ENCODE measurements at places on chromosomes 2 and 18.
A peak's percentile ranks its signal among the peaks of the same experiment; 100 is the strongest.

- peak; percentile 34 for DNase-seq
Measured at GRCh38 chr18:39846265-39846664, 2108.8 kb upstream of the PIK3C3 start.

GRCh38 chr2:120470041-120470965 is 124.4 kb downstream of the INHBB start:
- peak; percentile 99 for DNase-seq

- DNase-seq: no peak
Measured at GRCh38 chr2:208129744-208130711, at the start of gene CRYGC. TSS of gene CRYGC (minus strand) at chr2:208129828. CDS start at chr2:208129792, 36 bp downstream.

GRCh38 chr2:204261846-204262245 is 283.4 kb upstream of the PARD3B start:
- DNase-seq: no peak

- no peak for DNase-seq
Measured at GRCh38 chr2:47504174-47504810, 101.3 kb downstream of the MSH2 start.

DNA sequence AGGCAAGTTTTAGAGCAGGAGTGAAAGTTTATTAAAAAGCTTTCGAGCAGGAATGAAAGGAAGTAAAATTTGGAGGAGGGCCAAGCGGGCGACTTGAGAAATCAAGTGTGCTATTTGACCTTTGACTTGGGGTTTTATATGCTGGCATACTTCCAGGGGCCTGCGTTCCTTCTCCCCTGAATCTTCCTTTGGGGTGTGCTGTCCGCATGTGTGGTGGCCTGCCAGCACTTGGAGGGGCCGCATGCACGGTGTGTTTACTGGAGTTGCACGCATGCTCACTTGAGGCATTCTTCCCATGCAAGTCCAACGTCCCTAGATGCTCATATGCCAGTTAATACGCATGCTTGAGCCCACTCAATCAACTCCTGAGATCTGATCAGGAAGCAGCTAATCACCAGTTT is 78.3 kb upstream of the MAP4K4 start:
- peak; percentile 13 for DNase-seq

DNA sequence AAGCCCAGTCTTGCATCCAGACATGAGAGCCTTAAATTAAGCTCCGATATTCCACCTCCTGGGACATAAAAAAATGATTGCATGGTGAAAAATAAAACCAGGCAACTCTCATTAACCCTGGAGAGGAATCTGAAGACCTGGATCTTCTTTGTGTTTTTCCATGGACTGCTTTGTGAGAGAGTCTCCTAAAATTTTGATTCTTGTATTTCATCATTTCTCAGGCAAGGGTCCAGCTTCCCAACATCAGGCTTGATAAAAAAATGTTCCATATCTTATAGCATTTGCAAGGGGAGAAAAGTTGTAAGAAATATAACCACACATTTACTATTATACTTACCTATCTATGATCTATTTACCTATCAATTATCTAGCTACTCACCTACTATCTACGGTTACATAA is 327.5 kb upstream of the SPHKAP start:
- no peak for DNase-seq

- no peak for DNase-seq
Measured at GRCh38 chr2:149314687-149315086, 15.7 kb upstream of the LYPD6 start.

GRCh38 chr2:66929632-66930338 is 467.3 kb upstream of the ETAA1 start:
- peak; percentile 85 for DNase-seq

- peak; percentile 52 for DNase-seq
Measured at GRCh38 chr2:150410809-150411208, 76.7 kb downstream of the RND3 start.

GRCh38 chr18:61676773-61677434 is 215.9 kb downstream of the RNF152 start:
- DNase-seq: peak; percentile 55

DNA sequence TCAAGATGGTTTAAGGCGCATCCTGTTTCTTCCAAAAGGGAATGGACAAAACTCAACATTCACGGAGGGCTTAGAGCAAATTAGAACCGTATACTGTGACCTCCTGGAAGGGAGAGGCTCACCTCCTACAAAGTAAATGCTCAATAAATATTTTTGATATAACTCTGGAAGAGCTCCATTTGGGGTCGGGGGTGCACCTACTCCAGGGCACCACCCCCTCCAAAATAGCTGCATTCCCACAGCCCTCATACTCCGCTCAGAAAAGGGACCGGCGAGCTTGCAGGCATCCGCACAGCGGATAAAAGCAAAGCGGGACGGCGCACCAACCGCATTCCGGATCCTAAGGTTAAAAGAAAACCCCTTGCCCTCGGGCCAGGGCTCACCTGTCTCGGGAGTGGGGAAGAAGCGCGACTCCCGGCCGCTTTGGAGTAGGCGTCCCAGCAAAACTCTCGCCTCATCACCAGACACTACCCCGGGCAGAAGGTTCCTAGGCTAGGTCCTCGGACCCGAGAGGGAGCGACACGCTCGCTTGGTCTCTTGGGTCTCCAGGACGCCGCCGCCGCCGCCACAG is 378 bp downstream of the WDPCP start:
- DNase-seq: peak; percentile 28

GRCh38 chr2:1835581-1836201 is 91.4 kb upstream of the PXDN start:
- no peak for DNase-seq

GRCh38 chr2:118371515-118371914 is 283.2 kb downstream of the INSIG2 start:
- peak; percentile 51 for DNase-seq

DNA sequence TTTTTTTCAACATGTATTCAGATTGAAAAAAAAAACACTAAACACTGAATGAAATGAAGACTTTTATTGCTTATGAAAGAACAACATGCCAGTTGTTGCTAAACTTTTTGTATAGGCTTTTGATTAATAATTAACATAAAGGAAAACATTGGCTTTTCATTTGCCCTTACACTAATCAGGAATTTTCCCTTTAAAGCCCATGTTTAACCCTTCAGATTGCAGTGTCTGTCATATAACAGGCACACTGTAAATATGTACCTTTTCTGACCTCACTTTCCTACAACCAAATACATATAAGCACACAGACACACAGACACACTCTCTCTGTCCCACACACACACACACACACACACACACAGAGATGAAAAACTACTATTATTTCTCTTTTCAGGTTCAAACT is 84.4 kb downstream of the MAP2 start:
- no peak for DNase-seq

DNA sequence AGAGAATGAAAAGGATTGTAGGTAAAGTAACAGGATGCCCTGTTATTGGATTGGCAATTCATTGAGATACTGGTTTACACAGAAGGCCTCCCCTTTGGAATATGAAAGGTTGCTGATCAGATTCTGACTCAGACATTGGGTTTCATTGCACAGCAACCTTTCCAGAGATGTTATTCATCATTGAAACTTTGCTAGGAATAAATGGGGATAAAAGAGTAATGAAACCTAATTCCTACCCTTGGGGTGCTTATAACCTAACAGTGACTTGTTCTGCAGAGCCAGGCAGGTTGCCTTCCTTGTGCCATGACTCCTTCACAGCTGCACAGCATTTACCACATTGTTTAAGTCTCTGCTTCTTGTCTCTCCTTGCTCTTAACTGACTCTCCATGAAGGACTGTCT is 5.0 kb downstream of the NAB1 start:
- peak; percentile 31 for DNase-seq

- DNase-seq: no peak
Measured at GRCh38 chr18:1438967-1439366, 534.3 kb downstream of the ADCYAP1 start.

GRCh38 chr2:191230174-191230573 is 15.0 kb upstream of the MYO1B start:
- DNase-seq: peak; percentile 80

DNA sequence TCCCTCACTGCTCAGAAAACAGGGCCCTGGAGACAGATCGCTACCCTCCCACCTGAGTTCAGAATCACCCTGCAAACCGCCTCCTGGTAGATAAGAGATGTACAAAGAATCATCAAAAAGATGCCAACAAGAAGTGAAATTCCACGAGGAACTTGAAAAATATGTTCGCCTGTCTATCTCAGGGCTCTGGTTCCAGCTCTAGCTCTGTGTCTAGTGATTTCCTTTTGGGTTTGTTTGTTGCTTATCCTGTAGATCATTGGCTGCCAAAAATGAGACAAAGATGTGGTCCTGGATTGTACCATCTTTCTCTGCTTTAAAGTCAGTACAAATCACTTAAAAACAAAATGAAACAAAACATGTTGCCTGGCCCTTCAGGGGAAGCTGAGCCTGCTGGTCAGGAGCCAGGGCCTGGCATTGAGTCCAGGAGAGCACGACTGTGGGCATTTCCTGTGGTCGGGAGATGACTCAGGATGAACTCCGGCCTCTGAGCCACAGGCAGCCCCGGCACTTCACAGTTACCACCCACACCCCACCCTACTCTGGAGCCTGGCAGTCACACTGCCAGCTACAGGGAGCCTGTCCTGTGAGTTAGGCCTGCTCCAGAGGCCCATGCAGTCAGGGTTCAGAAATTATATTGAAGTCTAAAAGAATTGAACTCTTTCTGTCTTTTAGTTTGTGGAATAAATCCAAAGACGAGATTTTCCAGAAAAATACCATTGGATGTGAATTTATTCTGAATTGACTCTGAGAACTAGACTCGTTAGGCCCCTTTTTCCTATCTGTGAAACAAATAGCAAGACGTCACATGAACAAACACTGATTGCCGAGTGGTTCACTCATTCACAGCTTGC is 8.0 kb upstream of the ITGB6 start:
- DNase-seq: peak; percentile 98

DNA sequence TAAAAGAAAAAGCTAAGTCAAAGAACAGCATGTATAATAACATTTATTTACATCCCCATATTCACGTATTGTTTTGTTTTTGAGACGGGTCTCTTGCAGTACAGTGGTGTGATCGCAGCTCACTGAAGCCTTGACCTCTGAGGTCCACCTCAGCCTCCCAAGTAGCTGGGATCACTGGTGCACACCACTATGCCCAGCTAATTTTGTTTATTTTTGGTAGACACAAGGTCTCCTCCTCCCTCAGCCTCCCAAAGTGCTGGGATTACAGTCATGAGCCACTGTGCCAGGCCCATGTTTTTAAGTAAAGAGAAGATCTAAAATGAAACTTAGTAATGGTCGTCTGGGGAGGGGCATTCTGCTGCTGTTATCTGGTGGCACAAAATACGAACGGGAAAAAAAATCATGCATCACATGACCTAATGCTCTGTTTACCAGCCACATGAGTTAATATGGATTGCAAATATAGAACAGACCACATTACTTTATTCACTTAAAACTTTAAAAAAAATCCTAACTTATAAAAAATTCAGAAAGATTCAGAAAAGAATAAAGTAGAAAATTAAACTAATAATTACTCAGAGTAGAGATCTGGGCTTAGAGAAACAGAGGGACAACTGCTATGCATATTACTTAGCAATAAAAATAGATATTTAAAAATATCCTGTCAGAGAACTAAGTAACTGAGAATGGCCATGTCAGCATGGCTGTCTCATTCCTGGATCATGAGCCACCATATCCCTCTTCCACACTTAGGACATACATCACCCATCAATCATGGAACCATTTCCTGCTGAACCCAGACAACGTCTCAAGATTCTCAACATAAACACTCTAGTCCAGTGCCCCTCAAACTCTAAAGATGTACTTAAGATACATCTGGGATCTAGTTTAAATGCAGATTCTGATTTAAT is 7.3 kb downstream of the MMADHC start:
- DNase-seq: peak; percentile 45

- DNase-seq: no peak
Measured at GRCh38 chr2:181594322-181594721, 62.6 kb downstream of the CERKL start.

DNA sequence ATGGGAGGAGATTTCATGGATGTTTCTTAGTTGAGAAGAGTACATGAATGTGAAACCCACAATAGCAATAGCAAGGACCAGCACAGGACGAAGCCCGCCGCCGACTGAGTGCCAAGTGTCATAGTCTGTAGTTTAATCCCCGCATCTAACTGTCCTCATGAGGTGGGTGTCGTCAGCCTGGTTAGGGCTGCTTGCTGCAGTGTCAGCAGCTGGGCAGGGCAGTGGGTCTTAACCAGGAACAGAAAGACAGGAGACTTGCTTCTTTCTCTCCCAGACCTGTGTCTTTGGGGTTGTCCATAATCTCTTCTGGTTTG is 146.6 kb downstream of the VAPA start:
- DNase-seq: no peak

DNA sequence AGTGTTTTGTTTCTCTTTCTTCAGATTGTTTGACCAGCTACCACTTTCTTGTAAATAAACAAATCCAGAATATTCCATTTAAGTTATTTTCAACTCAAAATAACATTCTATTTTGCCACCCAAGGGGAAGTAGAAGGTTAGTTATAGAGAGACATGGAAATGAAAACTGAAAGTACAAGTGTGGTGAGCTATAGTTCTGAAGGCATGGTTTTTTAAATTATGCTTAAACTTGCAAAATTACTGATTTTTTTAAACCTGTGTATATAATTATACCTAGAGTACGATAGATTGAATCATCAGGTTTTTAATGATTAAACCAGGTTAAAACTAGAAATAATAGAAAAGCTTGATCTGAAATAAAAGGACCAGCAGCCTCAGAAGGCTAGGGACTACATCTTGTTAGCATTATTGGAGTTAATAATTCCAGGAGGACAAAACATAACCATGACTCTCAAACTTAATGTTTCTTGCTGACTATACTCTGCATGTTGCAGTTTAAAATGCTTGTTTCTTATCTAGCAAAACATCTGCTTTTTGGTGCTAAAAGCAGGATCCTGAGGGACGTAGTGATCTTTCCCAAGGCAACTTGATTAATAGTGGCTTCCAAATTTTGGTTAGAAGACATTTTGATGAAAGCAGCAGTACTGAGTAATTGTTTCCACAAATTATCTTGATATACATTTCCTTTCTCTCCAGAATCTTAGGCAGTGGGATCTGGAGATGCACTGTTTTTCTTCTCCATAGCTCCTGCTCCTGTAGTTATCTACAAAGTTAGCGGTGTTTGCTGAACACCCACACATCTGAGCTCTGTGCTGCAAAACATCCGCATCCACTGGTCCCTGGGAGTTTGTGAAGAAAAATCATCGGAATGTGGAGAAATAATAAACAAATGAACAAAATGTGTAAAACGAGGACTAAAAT is 327.2 kb upstream of the PKDCC start:
- peak; percentile 12 for DNase-seq

- no peak for DNase-seq
Measured at GRCh38 chr2:21288739-21289520, 165.2 kb downstream of the TDRD15 start.

- DNase-seq: no peak
Measured at GRCh38 chr2:43400508-43400907, 174.1 kb upstream of the ZFP36L2 start.

DNA sequence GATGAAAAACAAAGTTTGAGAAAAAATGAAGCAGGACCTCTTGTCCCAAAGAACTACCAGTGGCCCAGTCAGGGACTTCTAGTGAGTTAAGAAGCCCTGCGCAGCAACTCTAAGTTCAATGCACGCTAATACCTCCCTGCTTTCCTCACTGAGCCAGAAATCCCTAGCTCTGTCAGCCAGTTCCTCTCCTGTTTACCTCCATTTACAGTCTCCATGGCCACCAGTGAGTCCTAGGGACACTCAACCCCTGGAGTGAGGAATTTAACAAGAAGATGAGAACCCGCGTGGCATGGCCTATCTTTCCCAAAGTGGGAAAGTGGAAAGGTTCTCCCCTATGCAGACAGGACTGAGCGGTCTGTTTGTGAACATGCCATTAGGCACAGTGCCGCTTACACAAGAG is 31.0 kb downstream of the MRPL33 start:
- no peak for DNase-seq
